ENCODE measurements at places on chromosomes 4 and X.

DNA sequence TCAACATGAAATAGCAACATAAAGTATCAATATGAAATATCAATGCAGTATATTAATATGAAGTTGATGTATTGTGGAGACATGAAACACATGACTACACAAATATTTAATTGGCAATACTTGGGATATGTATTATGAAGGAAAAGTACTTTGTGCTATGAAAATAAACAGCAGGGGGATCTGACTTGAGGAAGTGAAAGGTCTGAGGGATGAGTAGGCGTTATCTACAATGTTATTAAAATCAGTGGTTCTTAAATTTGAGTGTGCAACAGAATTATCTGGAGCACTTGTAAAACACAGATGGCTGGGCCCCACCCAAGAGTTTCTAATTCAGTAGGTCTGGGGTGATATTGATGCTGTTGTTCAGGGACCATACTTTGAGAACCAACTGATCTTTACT lies 27.4 kb upstream of the ARX start:
- DNase-seq, result no peak

GRCh38 chr4:152294331-152294730 lies 241.6 kb downstream of the FBXW7 start:
- DNase-seq, result no peak

GRCh38 chrX:137565921-137566745 lies at the start of gene ZIC3:
Gene ZIC3 (plus strand): TSS chrX:137566127. CDS start chrX:137566692, 565 bp downstream.
- DNase-seq, result no peak

DNA sequence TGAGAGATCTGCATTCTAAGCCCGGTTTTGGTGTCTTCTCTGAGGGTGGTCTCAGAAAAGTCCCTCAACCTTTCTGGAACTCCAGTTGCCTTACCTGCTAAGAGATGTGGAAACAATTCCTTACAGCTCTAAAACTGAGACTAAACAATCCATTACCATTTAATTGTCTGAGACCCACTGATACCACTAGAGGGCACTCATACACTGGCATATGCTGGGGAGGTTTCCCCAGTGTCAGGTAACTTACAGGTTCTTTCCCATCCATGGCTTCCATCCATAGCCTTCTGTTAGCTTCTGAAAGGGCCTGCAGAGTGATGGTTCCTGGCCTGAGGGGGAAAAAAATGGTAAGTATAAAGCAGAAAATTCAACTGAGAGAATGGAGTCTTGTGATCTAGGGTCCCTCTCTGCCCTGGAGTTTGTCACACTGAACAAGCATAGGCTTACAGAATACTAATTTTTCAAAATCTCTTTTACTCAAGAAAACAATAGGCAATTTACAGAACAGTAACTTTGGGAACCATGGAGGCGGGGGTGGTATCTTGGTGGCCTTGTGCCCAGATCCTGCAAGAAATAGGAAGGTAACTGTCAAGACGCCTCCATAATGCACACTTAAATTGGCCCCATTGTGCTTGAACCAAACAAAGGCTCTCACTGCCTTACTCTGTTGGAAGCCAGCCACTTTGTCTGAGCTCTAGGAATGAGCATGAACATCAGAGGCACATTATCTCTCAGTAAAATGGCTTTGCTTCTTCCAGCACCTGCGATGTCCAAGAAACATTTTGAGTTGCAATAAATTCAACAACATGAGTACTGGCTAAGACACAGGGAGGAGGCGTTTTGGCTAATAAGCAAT lies 236.1 kb downstream of the OPHN1 start:
- no peak for DNase-seq

GRCh38 chr4:159175989-159176375 lies 73.1 kb downstream of the RAPGEF2 start:
- DNase-seq, result no peak

GRCh38 chr4:2938906-2939305 lies 24.3 kb downstream of the NOP14 start:
- no peak for DNase-seq

DNA sequence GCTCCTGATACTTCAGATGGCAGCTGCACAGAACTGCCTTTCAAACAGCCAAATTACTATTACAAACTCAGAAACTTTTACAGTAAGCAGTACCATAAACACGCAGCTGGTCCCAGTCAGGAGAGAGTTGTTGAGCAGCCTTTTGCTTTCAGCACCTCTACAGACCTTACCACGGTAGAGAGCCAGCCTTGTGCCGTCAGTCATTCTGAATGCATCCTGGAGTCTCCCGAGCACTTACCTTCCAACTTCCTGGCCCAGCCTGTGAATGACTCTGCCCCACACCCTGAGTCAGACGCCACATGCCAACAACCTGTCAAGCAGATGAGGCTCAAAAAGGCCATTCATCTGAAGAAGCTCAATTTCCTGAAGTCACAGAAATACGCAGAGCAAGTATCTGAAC lies 12.4 kb downstream of the ZBTB49 start:
- no peak for DNase-seq

DNA sequence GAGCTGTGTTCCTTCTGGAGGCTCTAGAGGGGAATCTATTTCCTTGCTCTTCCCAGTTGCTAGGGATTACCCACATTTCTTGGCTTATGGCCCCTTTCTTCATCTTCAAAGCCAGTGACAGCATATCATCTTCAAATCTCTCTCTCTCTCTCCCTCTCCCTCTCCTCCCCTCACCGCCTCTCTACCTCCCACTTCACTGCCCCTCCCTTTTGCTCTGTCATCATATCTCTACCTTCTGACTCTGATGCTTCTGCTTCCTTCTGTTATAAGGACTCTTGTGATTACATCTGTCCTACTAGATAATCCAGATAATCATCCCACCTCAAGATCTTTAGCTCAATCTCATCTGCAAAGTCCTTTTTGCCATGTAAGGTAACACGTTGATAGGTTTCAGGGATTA lies 93.1 kb upstream of the TEX13D start:
- no peak for DNase-seq

- DNase-seq, result no peak
These were observed 39.9 kb upstream of the TMEM192 start for GRCh38 chr4:165152527-165152926.

GRCh38 chr4:82584931-82585330 lies 23.1 kb upstream of the TMEM150C start:
- no peak for DNase-seq

DNA sequence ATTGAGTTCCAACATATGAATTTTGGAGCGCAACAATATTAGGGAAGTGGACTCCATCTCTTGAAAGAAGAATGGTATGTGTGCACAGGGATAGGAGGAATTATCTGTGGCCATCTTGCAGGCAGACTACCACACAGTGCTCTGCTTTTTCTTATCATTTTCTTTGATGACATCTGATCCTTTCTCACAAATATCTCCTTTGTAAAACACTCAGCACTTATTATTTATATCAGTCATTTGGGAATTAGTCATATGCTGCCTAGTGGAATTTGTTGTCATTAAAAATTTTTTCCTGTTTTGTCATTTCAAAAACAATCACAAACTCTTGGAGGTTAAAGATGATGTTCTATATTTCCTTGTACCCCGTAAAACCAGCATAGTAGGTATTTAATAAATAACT lies 444.3 kb upstream of the ATOH1 start:
- DNase-seq, result no peak

- no peak for DNase-seq
These were observed at the start of gene GAB1 for GRCh38 chr4:143336781-143337599. Gene GAB1 (plus strand): TSS chr4:143336876. CDS start chr4:143337189, 313 bp downstream.

- DNase-seq, result no peak
These were observed 55.1 kb downstream of the GPR82 start for GRCh38 chrX:41779030-41779564.

DNA sequence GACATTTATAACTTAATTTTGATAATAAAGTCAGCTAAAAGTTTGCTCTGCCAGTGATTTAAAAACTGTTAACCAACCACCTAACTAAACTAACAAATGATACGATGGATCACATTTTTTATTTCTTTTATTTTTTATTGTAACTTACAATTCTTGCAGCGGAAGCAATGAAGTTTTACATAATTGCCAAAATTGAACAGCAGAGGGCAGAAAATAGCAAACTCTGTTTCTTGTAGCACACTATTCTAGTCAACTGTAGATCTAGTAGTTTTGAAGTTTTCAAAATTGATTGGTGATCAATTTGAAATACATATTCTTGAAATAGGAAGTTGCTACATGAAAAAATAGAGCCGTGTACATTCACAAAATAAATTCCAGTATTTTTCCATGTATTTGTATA lies 2.8 kb upstream of the GRIA2 start:
- DNase-seq, result no peak

- DNase-seq, result no peak
These were observed 142.8 kb upstream of the KLF8 start for GRCh38 chrX:56089376-56089775.

DNA sequence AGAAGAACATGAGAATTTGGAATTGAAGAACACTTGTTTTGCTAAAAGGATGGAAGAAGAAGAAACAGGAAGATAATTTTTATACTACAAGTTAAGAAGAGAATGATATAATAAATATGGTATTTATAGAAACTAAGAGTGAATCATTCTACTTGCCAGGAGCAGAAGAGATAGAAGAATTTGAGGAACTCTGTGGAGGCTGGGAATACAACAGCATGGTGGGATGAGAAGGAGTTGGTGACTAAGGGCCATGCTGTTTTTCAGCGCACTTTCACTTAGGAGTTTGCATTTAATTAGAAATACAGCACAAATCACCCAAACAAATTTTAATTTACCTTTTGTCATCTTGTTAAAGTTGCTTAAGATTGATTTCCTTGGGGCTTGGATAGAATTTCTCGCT lies 20.5 kb downstream of the HADH start:
- DNase-seq, result no peak

DNA sequence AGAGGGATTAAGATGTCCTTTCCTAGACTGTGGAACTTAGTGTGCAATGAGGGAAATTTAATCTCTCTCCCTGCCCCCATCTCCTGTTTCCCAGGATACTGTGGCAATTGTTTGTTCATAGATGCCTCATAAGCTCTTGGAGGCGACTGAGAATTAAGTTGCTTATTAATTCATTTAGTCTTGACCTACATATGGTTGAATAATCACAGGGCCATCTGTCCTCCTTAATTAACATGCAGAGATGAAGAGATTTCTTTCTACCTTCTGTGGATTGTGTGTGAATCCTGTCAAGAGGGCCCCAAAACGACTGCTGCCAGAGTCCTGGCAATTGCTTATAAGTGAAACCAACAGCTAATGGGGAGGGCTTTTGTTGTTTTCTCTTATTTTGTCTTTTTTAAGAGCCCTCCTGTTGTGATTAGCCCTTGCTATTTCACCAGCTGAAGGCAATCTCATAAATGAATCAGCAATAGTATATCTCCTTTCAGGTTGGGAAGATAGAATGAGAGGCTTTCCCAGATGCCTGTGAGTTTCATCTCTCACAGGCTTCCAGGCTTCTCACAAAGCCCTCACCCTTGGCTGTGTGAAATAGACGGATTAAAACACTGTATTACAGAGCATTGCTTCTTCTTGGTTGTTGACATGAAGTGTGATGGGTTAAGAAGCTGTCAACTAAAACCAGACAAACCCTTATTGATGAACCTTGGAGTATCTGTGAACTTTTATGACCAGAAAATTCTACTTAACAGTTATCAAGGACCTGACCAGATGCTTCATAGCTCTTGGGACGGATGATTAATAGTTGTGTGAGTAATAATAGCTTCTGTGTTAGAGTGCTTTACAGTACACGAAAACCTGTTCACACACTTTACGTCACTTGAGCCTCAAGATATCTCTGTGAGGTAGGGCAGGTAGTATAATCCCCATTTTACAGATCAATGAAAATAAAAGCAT lies 58.5 kb downstream of the PGRMC2 start:
- no peak for DNase-seq

DNA sequence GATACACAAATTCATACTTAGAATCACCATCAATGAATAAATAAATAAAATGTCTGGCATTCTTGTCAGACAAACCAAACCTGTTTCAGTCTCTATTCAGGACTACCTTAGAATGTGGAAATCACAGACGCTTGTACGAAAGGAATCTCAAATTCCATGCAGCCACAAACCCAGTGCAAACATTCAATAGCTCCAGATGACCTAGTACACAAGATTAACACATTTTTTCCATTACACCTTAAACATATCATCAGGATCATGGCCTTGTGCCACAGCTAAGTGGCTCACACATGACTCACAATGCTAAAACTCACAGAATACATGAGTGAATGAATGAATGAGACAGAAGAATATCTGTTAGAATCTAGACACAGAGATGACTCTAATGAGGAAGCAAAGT lies 134.2 kb downstream of the PWWP3B start:
- DNase-seq, result no peak

GRCh38 chr4:133151691-133152329 lies 2.7 kb downstream of the PCDH10 start:
- DNase-seq, result no peak

- DNase-seq, result no peak
These were observed 6.5 kb downstream of the TRIM2 start for GRCh38 chr4:153210727-153211126.

- no peak for DNase-seq
These were observed 2.9 kb downstream of the RPL36A start for GRCh38 chrX:101393530-101394305.

- no peak for DNase-seq
These were observed 599.9 kb upstream of the IGFBP7 start for GRCh38 chr4:57710053-57710452.

DNA sequence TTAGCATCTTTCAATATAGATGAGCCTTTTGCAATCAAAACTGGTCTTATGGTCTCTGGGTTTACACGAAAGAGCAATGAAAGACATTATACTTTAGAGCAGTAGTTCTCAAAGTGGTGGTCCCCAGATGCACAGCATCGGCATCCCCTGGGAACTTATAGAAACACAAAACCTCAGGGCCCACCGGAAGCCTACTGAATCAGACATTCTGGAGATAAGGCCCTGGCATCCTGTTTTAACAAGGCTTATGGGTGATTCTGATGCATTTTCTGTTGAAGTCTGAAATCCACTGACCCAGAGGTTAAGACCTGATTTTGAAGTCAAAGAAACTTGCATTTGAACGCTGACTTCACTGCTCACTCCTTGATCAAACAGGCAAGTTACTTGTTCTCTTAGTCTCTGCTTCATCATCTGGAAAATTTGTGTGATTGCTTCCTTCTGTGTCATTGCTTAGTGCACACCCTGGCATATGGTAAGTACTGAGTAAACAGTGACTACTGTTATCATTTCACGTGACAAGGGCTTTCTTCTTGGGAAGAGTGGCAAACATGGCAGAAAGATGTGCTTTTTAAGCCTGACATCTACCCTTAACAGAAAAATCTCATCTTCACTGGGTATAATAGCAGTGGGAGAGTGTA lies 14.5 kb downstream of the CHRNA9 start:
- DNase-seq, result no peak

- DNase-seq, result no peak
These were observed 897 bp upstream of the FBXL5 start for GRCh38 chr4:15656038-15656470.

DNA sequence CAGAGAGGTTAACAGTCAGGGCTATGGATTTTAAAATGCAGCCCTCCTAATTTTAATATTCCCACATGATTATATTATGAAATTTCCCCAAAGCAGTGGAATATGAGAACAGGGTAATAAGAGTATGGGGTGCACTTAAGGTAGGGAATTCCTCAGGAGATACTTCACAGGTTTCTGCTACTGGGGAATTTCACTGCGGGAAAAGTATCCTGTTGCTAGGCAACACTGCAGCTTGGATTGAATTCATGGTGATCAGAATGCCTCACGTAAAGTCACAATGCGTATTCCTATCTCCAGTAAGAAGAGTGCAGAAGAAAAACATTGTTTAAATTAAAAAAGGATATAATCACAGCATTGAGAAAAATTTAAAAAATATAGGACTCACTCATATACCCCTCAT lies 398.1 kb upstream of the RPS6KA3 start:
- DNase-seq, result no peak

- DNase-seq, result no peak
These were observed 132.9 kb upstream of the SPANXC start for GRCh38 chrX:141375011-141375760.
